CD4-positive, alpha-beta T cell treated with Interleukin-6 for 4 hours (primary cell): ENCODE measurements at places on chromosomes 3 and 15.
A peak's percentile ranks its signal among the peaks of the same experiment; 100 is the strongest.

GRCh38 chr3:177946936-177947335, 589.3 kb upstream of the KCNMB2 start:
- DNase-seq = no peak

GRCh38 chr3:89506462-89507103, 399.2 kb downstream of the EPHA3 start:
- no peak for DNase-seq

DNA sequence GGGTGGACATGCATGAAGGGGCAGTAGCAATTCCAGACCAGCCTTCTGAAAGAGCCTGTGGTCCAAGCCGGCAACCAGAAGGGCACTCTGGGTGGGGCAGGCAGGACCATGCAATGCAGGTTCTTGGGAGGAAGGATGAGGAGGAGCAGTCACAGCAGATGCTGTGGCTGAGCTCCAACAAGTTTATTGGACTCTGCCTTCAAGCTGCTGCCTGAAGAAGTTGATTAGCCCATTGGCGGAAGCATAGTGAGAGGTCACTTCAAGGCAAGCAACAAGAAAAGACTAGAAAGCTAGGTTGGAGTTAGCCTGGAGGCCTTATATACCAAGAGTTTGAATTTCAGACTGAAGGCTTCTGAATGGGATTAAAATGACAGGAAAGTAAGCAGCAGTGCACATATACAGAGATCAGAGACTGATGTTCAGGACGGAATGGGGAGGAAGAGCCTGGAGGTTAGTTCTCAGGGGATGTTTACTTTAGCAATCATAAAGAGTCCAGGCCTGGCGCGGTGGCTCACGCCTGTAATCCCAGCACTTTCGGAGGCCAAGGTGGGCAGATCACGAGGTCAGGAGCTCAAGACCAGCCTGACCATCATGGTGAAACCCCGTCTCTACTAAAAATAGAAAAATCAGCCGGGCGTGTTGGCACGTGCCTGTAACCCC, 39.9 kb downstream of the SFMBT1 start:
- no peak for DNase-seq

DNA sequence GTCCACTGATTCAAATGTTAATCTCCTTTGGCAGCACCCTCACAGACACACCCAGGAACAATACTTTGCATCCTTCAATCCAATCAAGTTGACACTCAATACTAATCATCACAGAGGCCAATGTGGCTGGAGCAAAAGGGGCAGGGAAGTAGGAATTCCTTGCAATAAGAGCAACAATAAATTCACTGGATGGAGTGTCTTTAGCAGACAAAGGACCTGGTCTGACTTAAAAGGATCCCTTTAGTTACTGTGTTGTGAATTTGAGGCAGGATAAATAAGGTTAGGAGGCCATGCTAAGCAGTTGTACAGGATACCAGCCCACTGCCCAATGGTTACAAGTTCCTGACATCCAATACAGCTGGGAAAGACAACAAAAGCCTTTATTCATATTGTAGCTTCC, 12.3 kb upstream of the GFM1 start:
- no peak for DNase-seq

GRCh38 chr3:171307046-171307585, 153.1 kb downstream of the TNIK start:
- DNase-seq = no peak

DNA sequence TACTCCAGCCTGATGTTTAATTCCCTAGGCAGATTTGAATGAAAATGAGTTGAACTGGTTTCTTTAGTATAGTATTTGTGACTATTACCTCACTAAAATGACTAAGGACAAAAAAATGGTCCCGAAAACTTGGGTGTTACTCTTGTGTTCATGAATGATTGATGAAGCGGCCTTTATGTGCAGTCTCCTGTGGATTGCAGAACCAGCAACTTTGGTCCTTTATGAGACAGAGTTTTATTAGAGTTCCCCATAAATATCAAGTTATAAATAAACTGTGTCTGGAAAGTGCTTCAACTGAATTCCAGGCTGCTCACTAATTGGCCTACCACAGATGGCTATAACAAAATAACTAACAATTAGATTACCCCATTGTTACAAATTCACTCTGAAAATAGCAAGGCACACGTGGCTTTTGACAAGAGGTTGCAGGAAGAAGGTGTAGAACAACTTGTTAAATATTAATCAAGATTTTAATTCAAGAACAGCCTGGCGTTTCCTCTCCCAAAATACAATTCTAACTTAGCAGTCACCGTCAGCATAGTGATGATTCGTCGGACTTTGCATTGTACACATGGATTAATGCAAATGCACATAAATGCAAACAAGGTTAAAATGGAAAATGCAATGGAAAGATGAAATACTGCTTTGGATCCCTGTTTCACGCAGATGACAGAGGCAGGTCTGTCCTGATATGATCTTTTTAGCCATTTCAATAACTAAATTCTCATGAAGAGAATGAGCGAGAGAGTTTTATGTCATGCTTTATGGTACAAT, 567.3 kb upstream of the ZNF717 start:
- no peak for DNase-seq

DNA sequence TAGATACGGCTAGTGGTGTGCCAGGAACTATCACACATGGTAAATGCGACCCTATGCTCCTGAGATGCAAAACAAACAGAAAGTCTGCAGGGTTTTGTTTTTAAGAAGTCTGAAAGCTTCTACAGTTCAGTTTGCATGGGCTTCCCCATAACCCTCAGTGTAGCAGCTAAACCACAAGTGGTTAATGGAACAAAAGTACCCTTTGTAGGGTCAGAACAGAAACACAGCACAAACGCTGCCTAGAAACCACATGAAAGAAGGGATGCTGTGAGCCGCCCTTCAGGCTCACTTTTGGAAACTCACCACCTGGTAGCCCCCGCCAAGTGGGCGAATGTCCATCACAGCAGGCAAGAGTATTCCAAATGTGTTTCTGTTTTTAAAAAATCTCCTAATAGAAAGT, 46.2 kb downstream of the CTDSPL start:
- DNase-seq = no peak

GRCh38 chr15:92417716-92418115, 24.0 kb downstream of the ST8SIA2 start:
- no peak for DNase-seq

DNA sequence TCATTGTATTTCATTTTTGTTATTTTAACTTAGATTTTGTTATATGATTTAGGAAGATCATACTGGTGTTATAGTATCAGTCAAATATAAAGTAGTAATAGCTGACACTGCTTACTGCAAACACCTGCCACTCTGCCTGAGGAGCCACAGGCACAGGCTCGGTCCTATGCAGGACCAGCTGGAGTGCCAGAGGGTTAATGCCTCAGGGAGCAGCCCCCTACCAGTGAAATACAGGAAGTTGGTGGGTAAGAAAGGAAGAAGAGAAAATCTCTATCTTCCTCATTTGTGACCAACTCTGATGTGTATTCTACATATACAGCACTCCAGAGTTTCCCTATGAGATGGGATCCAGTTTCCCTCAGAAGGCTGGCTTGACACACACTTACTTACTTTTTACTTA, 593.3 kb downstream of the UNC13C start:
- no peak for DNase-seq

DNA sequence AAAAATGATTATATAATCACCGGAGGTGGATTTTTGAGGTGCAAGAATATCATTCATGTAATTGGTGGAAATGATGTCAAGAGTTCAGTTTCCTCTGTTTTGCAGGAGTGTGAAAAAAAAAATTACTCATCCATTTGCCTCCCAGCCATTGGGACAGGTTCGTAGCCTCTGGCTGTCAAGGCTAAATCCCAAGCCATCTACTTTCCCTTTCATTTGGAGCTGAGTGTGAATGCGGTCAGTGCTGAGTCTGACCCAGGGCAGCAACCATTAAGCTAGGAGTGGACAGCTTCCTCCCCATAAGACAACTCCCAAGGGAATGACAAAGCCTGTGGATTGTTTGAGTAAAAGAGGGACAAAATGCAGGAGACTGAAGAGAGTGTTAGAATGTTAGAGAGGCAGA, 33.6 kb downstream of the PARP14 start:
- no peak for DNase-seq

DNA sequence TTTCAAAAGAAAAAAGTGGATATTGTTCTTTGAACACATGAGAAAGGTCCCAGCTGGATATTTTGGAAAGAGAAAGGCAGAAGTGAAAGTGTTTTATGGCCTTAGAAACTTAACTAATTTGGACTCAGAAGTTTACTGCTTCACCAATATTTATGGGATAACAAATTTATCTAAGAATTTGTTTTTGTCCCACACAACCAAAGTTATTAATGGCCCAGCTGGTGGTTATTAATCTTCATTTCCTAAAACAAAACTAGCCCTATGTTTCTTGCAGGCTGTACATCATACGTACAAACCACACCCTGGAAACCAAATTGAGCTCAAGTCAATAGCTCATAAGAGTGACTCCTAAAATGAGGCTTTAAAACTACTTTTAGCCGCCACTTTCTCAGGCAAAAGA, 372.9 kb upstream of the LMCD1 start:
- no peak for DNase-seq

- peak; percentile 61 for DNase-seq
These were observed 4.8 kb downstream of the RARRES1 start for GRCh38 chr3:158727206-158728060.

GRCh38 chr3:13405614-13406013, 14.5 kb downstream of the NUP210 start:
- no peak for DNase-seq

DNA sequence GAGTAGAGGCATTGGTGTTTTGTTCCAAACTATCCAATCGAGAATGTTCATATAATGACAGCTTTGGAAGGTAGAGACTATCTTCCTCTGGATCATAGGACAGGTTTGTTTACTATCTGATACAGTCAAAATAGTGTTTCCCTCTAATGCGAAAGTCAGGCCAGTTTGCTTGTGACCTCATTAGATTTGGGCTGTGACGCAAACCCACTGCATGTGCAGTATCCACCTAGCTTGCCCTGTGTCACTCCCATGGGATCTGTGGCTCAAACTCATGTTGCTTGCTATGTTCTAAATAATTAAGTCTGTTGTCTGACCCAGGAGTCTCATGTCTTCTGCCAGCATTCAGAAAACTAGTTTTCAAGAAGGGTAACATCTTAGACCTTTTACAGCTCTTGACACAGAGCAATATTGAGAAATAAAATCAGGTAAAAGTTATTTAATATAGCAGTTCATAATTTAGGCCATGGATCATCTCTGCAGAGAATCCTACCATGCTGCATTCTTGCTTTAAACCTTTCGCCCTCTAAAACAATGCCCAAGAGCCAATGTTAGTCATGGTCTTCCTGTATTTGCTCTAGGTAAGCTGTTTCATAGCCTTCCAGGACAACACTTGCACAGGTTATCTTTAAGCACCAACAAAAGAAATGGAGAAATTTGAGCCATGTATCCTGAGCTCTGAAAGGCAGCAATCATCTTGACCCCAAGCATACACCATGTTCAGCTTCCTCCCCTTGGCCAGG, 26.4 kb downstream of the NIT2 start:
- no peak for DNase-seq

DNA sequence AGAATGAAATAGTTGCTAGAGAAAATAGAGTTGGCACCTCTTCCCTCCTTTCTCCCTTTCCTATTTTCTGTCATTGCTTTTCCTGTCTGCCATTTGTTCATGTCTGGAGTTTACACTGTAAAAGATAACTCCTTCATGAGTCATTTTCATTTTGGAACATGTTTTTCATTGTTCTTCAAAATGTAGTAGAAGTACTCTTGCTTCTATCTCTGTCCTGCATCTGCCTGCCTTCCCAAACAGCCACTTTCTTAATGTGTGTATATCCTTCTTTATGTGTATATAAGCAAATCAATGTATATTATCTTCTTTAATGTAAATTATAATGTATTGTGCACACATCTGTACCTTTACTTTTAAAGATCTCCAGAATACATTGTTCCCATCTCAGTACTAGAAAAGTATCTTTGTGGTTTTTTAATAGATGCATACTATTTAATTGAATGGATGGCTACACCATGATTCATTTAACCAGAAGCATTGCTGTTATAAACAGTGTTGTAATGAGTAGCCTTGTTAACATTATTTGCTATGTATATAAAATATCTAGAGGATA, 41.1 kb downstream of the TSC22D2 start:
- no peak for DNase-seq

- DNase-seq = no peak
These were observed 102.5 kb downstream of the SH3GL3 start for GRCh38 chr15:83549623-83550022.

GRCh38 chr15:80801891-80802680, 22.9 kb downstream of the CEMIP start:
- no peak for DNase-seq
